Nucleus accumbens (tissue), 56 donors: ENCODE measurements at places on chromosomes 6 and 20.

- DNase-seq: no peak
Measured at GRCh38 chr20:14245368-14245970, 91.9 kb downstream of the FLRT3 start.

DNA sequence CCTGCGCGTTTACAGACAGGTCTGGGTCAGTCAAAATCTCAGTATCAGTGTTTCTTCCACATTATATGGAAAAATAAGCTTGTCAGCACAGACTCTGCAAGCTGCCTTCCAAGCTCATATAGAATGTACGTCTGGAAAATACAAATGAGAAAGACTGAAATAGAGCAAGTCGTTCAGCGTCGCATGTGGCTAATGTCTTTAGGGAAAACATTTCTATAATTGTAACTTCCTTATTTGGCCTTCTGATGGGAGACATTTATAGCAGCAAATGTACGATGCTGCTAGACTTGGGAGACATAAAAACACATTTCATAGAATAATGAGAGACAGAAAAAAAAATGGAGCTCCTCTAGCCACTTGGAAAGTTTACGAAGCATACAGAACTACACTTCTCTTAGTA lies 122.2 kb downstream of the KIF16B start:
- no peak for DNase-seq

- DNase-seq: no peak
Measured at GRCh38 chr6:117359581-117359980, 66.2 kb downstream of the ROS1 start.

DNA sequence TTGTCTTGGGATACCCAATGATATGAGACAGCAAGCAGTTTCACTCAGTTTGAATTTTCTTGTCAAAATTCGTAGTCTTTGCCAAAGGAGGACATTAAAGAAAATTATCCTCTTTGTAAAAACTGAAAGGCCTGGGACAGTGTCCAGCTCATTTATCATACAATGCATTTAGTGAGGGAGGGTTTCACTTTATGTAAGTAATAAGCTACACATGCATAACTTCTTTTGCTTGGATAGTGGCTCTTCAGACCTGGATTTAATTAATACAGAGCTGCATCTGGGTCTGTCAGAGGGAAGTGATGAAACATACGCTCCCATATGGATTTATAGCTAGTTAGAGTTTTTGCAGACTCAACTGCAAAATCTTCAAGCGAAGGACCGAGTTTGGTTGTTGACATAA lies 175.6 kb downstream of the PHACTR1 start:
- DNase-seq: no peak

GRCh38 chr20:64142590-64142989 lies 21.7 kb upstream of the MYT1 start:
- DNase-seq: no peak

DNA sequence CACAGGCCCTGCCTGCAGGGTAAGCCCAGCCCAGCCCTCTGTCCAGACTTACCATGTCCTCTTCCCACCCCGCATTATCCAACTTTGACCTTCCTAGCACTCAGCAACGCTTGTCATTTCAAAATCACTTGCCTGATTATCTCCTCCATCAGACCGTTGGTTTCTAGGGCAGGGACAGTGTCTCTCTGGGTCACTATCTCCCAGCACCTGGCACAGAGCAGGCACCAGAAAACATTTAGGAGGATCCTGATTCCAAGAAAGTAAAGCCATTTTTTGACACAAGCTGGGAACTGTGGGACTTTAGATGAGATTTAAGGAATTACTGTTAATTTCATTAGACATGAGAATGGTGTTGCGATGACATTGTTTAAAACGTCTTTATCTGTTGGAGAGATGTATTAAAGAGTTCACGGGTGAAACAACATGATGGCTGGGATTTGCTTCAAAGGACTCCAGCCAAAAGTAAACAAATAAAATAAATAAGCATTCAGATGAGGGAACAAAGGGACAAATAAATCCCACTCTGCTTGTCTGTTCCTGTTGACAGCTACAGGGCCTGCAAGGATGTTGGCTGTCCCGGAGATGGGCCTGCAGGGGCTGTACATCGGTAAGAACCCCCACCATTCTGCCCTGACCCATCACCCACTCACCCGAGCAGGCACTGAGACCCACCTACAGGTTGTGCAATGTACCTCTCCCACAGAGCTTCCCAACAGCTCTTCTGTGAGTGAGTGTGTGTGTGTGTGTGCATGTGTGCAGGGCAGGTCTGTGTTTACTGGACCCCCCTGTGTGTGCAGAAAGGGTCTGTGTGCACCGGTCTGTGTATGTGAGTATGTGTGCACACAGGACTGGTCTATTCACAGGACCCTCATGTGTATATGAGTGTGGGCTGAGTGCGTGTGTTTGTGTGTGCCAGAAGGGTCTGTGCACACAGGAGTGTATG lies 5.9 kb downstream of the HSPA12B start:
- DNase-seq: no peak

DNA sequence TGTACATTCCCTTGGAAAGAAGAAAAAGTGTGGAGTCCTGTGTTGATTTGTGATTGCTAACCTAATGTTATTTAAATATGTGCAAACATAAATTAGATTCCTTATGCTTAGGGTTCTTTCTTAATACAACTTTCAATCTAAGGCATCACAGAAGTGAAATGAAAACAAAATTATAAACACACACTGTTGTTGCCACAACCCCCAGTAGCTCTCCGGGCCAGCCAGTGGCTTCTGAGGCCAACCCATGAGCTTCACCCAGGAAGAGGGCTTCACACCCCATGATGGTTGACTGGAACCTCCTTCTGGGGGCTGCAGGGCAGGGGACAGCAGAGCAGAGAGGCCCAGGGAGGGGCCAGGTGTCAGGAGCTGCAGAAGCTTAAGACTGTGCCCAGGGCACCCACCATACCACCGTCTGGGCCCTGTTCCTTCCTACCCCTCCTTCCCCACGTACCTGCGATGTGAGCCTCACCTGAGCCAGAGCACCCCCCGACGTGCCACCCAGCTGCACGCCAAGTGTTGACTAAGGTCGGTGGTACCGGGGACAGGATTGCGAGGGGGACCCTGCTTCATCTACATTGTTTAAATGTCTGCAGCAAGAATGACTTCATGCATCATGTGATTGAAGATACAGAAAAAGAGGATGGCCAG lies 110.5 kb downstream of the FAM120B start:
- no peak for DNase-seq

DNA sequence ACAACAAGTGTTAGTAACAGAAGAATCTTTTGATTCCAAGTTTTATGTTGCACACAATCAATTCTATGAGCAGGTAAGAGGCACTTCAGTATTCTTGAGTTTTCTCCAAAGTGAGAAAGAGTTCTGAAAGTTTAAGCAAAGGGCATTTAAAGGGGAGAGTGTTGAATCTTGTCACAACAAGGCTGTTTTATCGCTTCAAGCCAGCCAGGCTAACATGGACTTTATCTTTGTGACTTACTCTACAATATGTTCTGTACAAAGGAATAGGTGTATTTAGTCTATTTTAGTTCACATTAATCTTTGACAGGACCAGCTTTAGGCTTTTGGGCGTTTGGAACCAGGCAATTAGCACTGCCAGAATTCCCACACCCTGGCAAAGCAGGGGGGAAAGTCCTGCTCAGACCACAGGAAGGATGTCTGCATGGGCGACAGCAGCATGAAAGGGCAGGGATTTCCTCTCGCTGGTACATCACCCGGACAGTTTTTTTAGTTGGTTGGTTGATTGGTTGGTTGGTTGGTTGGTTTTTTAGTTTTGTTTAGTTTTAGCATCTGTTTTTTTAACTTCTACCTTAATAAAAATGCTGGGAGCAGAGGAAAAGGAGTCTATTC lies 395.4 kb upstream of the SOX4 start:
- no peak for DNase-seq

DNA sequence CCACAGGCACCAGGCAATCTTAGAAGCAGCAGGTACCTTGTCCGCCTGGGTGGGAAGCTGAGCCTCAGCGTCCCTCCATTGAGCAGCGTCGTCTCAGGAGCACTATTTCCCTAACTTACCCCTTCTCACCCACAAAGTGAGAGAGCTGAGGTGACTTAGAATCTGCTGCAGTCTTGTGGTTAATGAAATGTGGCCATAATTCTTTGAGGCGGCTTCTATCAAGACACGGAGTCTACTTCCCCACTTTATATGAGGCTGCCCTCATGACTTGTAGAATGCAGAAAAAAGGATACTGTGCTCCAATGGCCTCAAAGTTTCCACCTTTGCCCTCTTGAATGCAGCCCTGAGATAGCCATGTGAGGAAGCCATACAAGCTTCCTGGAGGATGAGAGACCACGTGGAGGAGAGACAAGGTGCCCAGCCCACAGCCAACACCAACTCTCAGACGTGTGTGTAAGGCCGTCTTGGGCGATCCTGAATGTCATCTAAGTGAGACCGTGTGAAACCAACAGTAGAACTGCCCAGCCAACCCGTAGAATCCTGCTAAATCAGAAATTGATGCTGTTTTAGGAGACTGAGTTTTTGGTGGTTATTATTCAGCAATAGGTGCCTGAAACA lies 9.1 kb upstream of the TAGAP start:
- DNase-seq: no peak
